CD4-positive, CD25-positive, alpha-beta regulatory T cell (primary cell): ENCODE measurements at places on chromosomes 2 and 18. TPM values are rescaled to one million over a fixed set of nuclear protein-coding genes. Genes with fewer than 3 reads are reported as not detected.

AGXT gene
- not detected for total RNA-seq

CENPA gene
- total RNA-seq = 2.0 TPM

ADRA2B gene
- 1.0 TPM for total RNA-seq

C2orf78 gene
- not detected for total RNA-seq

NEUROD1 gene
- total RNA-seq = not detected

GKN1 gene
- total RNA-seq = not detected

DNA sequence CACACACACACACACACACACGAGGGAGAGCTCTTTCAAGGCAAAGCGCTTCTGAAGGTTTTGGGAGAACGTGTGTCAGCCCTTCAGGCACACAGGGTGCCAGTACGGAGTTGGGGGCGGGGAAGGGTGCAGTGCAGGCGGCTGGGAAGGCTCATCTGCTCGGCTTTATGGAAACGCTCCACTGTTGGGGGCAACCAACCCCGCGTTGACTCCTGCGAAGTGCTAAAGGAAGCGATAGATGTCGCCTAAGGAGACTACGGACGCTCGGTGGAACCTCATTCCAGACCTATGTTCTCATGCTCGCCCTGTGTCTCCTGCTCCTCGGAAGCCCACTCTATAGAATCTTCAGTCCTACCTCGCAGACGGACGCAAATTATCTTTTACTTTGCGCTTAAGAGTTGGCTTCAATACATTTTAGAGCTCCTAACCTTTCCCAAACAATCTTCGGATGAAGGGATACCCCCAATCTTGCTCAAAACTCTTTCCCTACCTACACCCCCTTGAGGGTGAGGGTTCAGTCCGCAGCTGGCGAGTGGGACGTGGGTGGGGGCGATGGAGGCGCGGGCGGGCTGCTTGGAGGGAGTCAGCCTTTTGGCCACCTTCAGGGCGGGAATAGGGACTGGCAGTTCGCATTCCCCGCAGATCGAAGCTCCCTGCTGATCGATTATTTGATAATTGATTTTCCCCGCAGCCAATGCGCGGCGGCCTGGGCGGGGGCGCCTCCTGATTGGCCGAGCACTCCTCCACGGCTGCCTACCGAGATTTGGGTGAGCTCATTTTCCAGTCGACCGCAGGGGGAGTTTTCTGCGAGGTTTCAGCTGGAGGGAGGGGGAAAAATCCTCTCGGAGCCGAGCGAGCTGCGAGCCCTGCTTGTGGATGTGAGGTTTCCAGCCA is 1.9 kb upstream of the MEIS1 start:
- peaks cover 40% of the 10 kb centered on the region for H3K27me3 ChIP-seq
- H3K27ac ChIP-seq = no peak overlapping the region
- H3K4me3 ChIP-seq = no peak overlapping the region
- no peaks in the 10 kb centered on the region for H3K36me3 ChIP-seq
- DNase-seq = no peak

DNA sequence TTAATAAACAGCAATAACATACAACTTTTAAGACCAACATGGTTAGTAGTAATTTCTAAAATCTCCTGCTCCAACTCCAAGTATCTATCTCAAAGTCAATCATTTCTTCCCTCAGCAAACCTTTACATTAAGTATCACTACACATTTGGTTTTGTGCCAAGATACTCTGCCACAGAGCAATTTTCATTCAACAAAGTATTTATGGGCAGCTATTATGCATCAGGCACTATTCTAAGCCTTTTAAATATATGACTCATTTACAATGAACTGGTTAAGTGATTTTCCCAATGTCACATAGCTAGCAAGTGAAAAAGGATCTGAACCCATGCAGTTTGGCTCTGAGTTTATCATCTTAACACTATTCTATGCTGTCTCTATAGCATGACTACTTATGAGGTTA is 264.3 kb downstream of the NOL4 start:
- no peaks in the 10 kb centered on the region for H3K4me1 ChIP-seq
- no peak overlapping the region for H3K27ac ChIP-seq
- H3K4me3 ChIP-seq = no peak overlapping the region
- no peaks in the 10 kb centered on the region for H3K27me3 ChIP-seq
- no peaks in the 10 kb centered on the region for H3K36me3 ChIP-seq

DNA sequence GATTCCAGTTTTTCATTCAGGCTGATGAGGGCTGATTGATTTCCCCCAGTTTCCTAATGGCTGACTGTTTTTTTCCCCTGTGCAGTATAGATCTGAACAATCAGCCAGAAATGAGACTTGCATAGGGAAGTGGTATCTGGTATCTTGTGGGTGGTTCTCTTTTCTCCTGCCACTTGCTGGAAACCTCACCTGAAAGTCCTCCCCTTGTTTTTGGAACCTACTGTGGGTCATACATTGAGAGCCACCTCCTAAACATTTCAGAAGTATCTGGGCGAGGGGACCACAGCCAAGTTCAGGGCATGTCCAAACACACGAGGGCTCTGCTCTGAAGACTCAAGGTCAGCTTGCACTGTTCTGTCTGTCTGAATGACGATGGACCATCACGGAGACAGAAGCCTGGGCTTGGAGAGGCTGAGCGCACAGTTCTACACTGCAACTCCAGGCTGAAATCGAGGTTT is 19.3 kb downstream of the ALPK2 start:
- no peaks in the 10 kb centered on the region for H3K36me3 ChIP-seq
- H3K4me1 ChIP-seq = peaks cover 14% of the 10 kb centered on the region
- no peak overlapping the region for H3K27ac ChIP-seq
- no peaks in the 10 kb centered on the region for H3K27me3 ChIP-seq
- DNase-seq = no peak

- H3K4me1 ChIP-seq = no peaks in the 10 kb centered on the region
- H3K27me3 ChIP-seq = no peaks in the 10 kb centered on the region
- no peaks in the 10 kb centered on the region for H3K36me3 ChIP-seq
- DNase-seq = no peak
- no peak overlapping the region for H3K4me3 ChIP-seq
Measured at GRCh38 chr2:147600223-147600622, 244.6 kb upstream of the ACVR2A start.

DNA sequence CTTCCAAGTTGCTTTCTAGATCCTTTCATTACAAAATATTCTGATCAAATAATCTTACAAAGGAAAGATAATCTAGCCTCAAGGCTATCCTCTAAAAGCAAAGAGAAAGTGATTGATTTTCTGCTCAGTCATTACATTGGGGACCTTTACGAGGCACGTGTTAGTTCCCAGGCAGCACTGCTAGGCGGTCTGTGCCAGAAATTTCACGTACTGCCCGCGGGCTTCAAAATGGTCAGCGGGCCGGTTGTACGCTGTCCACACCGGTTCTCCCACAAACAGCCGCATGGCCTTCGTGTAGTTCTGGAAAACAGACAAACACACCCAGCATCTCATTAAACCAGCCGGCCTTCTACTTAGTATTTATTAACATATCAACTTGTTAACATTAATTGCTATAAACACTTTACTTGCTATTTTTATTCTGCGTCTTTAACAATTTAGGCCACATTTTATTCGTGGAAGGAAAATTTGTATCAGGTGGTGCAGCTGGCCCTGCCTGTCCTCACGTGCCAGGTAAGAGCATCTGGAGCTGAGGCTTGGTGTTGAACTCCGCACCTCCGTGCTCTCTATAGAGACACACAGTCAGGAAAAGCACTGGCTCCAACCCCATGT is 20.4 kb downstream of the ADI1 start:
- H3K4me3 ChIP-seq = no peak overlapping the region
- no peak for DNase-seq
- H3K27me3 ChIP-seq = no peaks in the 10 kb centered on the region
- no peaks in the 10 kb centered on the region for H3K4me1 ChIP-seq
- no peak overlapping the region for H3K27ac ChIP-seq

GRCh38 chr18:42635378-42636048 is 480.0 kb downstream of the RIT2 start:
- no peak overlapping the region for H3K4me3 ChIP-seq
- H3K36me3 ChIP-seq = no peaks in the 10 kb centered on the region

DNA sequence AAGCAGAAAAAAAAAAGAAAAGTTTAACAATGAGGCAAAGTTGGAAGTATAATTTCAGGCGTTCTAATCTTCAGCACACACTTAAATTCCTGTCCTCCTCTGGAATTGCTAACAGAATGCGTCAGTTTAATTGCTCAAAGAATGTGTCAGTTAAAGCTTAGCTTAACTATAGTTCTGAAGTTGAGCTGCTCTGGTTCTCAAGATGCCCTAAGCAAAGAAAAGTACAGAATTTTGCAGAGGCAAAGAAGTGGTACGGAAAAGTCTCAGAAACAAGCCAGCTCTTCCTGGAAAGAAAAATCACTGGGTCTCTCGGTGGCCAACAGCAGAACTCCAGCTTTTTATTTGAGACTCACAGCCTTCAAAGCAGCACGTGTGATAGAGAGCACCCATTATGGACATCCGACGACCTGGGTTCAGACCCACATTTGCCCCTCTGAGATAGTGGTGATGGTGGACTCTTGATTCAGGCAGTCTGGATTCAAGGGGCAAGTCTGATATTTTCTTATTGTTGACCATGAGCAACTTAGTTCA is 22.2 kb upstream of the MYO3B start:
- H3K4me1 ChIP-seq = no peaks in the 10 kb centered on the region
- no peaks in the 10 kb centered on the region for H3K36me3 ChIP-seq
- H3K27ac ChIP-seq = no peak overlapping the region
- no peak for DNase-seq

GRCh38 chr2:233331536-233331935 is 22.8 kb upstream of the DGKD start:
- peak overlapping the region; percentile 83 for H3K27ac ChIP-seq
- no peaks in the 10 kb centered on the region for H3K27me3 ChIP-seq
- H3K4me3 ChIP-seq = peak overlapping the region; percentile 71
- peaks cover 42% of the 10 kb centered on the region for H3K4me1 ChIP-seq

GRCh38 chr2:237314198-237314597 is 99.8 kb downstream of the COL6A3 start:
- H3K27ac ChIP-seq = no peak overlapping the region
- H3K36me3 ChIP-seq = no peaks in the 10 kb centered on the region
- no peaks in the 10 kb centered on the region for H3K4me1 ChIP-seq
- H3K4me3 ChIP-seq = no peak overlapping the region
- H3K27me3 ChIP-seq = no peaks in the 10 kb centered on the region

- H3K4me1 ChIP-seq = no peaks in the 10 kb centered on the region
- DNase-seq = no peak
- H3K27me3 ChIP-seq = no peaks in the 10 kb centered on the region
Measured at GRCh38 chr2:181904022-181904632, 12.6 kb downstream of the ITPRID2 start.

DNA sequence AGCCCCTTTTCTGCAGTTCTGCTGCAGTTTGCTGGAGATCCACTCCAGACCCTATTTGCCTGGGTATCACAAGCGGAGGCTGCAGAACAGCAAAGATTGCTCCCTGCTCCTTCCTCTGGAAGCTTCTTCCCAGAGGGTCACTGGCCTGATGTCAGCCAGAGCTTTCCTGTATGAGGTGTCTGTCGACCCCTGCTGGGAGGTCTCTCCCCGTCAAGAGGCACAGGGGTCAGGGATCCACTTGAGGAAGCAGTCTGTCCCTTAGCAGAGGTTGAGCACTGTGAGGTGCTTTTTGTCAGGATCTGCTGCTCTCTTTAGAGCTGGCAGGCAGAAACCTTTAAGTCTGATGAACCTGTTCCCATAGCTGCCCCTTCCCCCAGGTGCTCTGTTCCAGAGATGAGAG is 42.0 kb upstream of the MYL1 start:
- H3K4me3 ChIP-seq = no peak overlapping the region
- H3K36me3 ChIP-seq = no peaks in the 10 kb centered on the region
- no peak overlapping the region for H3K27ac ChIP-seq
- H3K4me1 ChIP-seq = no peaks in the 10 kb centered on the region
- DNase-seq = no peak
- H3K27me3 ChIP-seq = no peaks in the 10 kb centered on the region

GRCh38 chr2:203782262-203782976 is 76.0 kb downstream of the CD28 start:
- H3K36me3 ChIP-seq = no peaks in the 10 kb centered on the region
- peak; percentile 65 for DNase-seq
- H3K27me3 ChIP-seq = no peaks in the 10 kb centered on the region
- H3K4me3 ChIP-seq = no peak overlapping the region

- H3K4me1 ChIP-seq = no peaks in the 10 kb centered on the region
- no peak overlapping the region for H3K4me3 ChIP-seq
- H3K27ac ChIP-seq = no peak overlapping the region
- peak; percentile 17 for DNase-seq
- H3K36me3 ChIP-seq = peaks cover 92% of the 10 kb centered on the region
Measured at GRCh38 chr2:27638037-27638637, 9.3 kb downstream of the GPN1 start.

GRCh38 chr2:239287461-239287860 is 113.4 kb downstream of the HDAC4 start:
- peaks cover 54% of the 10 kb centered on the region for H3K4me1 ChIP-seq
- peak overlapping the region; percentile 17 for H3K27ac ChIP-seq
- H3K36me3 ChIP-seq = no peaks in the 10 kb centered on the region
- no peak for DNase-seq
- no peaks in the 10 kb centered on the region for H3K27me3 ChIP-seq
- no peak overlapping the region for H3K4me3 ChIP-seq

DNA sequence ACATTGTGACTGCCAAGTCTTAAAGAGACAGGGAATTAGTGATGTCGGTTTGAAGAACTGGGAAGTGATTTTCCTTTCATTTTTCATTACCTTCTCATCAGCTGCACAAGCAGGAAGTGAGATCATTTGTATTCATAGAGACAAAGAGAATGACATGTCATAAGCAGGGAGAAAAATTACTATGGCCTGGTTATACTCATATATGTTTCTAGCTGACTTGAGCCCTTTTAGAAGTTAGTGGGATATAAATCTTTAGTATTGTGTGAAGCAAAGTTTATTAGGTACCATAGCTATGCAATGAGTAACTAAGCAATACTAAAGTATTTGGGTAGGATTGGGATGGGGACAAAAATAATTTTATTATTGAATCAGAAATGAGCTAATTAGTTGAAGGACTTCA is 284.1 kb downstream of the PID1 start:
- no peaks in the 10 kb centered on the region for H3K27me3 ChIP-seq
- no peak overlapping the region for H3K27ac ChIP-seq
- DNase-seq = no peak

DNA sequence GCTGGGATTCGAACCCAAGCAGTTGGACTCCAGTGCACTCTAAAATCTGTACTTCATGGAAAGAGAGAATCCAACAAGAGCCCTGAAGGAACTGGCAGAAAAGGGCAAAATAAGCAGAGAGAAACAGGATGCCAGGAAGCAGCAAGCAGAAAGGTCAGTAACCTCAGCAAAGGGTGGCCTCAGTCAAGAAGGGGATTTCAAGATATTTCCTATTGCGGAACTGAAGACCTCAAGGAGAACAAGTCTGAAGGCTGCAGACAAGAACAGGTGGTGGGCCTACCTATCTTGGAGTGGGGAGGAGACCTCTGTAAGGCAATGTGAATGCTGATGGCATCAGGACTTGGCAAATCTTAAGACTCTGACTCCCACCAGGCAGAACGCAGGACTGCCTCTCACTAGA is 20.1 kb upstream of the MREG start:
- H3K4me1 ChIP-seq = no peaks in the 10 kb centered on the region
- H3K36me3 ChIP-seq = peaks cover 27% of the 10 kb centered on the region
- H3K27ac ChIP-seq = no peak overlapping the region
- H3K27me3 ChIP-seq = no peaks in the 10 kb centered on the region
- DNase-seq = no peak

- peaks cover 2% of the 10 kb centered on the region for H3K27me3 ChIP-seq
- DNase-seq = no peak
- H3K27ac ChIP-seq = no peak overlapping the region
- H3K4me3 ChIP-seq = no peak overlapping the region
- no peaks in the 10 kb centered on the region for H3K4me1 ChIP-seq
- no peaks in the 10 kb centered on the region for H3K36me3 ChIP-seq
Measured at GRCh38 chr18:61643884-61644647, 248.7 kb downstream of the RNF152 start.

- no peak overlapping the region for H3K4me3 ChIP-seq
- H3K36me3 ChIP-seq = no peaks in the 10 kb centered on the region
Measured at GRCh38 chr2:236940916-236941520, 144.7 kb upstream of the COPS8 start.
